ENCODE measurements at places on chromosomes 2 and 18.

GRCh38 chr18:45852631-45853030 lies 27.2 kb downstream of the SIGLEC15 start:
- peaks cover 32% of the 10 kb centered on the region for H3K36me3 ChIP-seq
- no peaks in the 10 kb centered on the region for H3K4me1 ChIP-seq
- H3K27me3 ChIP-seq, result no peaks in the 10 kb centered on the region
- H3K4me3 ChIP-seq, result no peak overlapping the region

DNA sequence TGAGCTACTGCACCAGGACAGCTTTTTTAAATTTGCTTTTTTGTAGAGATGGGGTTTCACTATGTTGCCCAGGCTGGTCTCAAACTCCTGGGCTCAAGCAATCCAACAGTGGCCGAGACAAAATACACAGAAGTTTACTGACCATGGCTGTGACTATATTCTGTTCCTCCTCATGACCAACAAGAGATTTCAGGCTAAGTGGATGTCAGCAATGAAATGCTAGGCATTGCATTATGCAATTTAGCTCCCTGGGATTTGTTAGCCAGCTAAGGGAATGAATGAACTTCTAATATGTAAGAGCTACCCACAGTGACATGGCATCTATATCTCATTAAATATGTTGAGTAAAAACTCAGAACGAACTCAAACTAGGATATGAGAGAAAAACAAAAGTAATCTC lies 81.9 kb upstream of the MBOAT2 start:
- no peaks in the 10 kb centered on the region for H3K27me3 ChIP-seq
- H3K4me1 ChIP-seq, result no peaks in the 10 kb centered on the region
- H3K4me3 ChIP-seq, result no peak overlapping the region
- H3K36me3 ChIP-seq, result peaks cover 3% of the 10 kb centered on the region
- DNase-seq, result no peak
- no peak overlapping the region for H3K27ac ChIP-seq

DNA sequence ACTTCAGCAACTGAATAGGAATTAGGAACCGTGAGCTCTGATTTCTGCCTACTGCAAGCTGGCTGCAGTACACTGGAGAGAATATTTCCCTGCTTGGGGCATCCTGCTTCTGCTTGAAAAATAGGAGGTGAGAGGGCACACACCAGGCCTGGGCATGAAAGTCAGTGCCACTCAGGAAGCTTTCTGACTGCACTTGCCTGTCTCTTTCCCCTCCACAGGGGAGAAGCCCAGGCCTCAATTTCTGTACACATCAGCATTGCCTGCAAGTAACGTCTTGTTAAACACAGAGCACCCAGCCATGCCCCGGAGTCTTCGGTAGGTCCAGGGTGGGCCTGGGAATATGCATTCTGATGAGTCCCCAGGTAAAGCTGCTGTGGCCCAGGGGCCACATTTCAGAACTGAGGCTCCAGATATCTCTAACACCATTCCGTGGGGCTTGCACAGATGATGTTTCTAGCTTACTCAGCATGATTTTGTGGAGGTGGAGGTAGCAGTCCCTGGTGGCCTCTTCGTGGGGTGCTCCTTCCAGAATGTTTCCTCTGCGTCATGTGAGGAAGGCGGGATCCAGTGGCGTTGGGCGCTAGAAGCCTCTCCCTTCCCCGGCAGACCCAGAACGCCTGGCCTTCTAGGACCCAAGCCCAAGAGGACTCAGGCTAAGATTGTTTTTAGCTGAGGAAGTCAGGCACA lies 114.1 kb downstream of the ZBTB7C start:
- no peak for DNase-seq
- H3K27ac ChIP-seq, result no peak overlapping the region
- no peaks in the 10 kb centered on the region for H3K4me1 ChIP-seq

GRCh38 chr2:165953306-165953654 lies 296 bp downstream of the TTC21B start:
- H3K27me3 ChIP-seq, result no peaks in the 10 kb centered on the region
- H3K27ac ChIP-seq, result no peak overlapping the region
- H3K36me3 ChIP-seq, result no peaks in the 10 kb centered on the region
- peaks cover 13% of the 10 kb centered on the region for H3K4me1 ChIP-seq

GRCh38 chr2:197372592-197372991 lies 62.0 kb upstream of the ANKRD44 start:
- peaks cover 16% of the 10 kb centered on the region for H3K4me1 ChIP-seq
- no peak for DNase-seq
- no peaks in the 10 kb centered on the region for H3K36me3 ChIP-seq
- no peaks in the 10 kb centered on the region for H3K27me3 ChIP-seq
- H3K27ac ChIP-seq, result no peak overlapping the region
- H3K4me3 ChIP-seq, result no peak overlapping the region

GRCh38 chr2:36397728-36398413 lies 42.3 kb downstream of the CRIM1 start:
- H3K4me1 ChIP-seq, result no peaks in the 10 kb centered on the region
- H3K27ac ChIP-seq, result no peak overlapping the region
- no peak for DNase-seq
- H3K36me3 ChIP-seq, result no peaks in the 10 kb centered on the region
- no peaks in the 10 kb centered on the region for H3K27me3 ChIP-seq

GRCh38 chr2:191188550-191189093 lies 37.8 kb upstream of the STAT4 start:
- DNase-seq, result no peak
- no peaks in the 10 kb centered on the region for H3K27me3 ChIP-seq
- H3K4me1 ChIP-seq, result no peaks in the 10 kb centered on the region
- H3K4me3 ChIP-seq, result no peak overlapping the region
- H3K27ac ChIP-seq, result no peak overlapping the region

DNA sequence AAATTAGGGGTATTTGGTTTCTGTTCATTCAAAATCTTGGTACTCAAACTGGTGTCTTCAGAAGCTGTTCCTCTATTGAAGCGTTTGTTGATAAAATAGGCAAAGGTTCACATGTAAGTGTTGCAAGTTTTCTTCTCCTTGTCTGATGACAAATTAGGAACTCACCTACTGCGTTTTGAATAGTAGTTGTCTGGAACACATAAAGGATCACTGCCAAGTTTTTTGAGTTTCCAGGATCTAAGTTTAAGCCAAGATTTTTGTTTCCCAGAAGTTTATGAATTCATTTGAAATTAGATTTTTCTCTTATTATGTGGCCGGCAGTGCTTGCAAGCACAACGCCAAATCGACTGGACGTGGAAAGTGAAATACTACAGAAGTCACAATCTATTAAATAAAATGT lies 85.4 kb downstream of the ARHGEF33 start:
- H3K36me3 ChIP-seq, result no peaks in the 10 kb centered on the region
- no peak overlapping the region for H3K27ac ChIP-seq
- no peak overlapping the region for H3K4me3 ChIP-seq
- DNase-seq, result no peak
- H3K27me3 ChIP-seq, result no peaks in the 10 kb centered on the region
- H3K4me1 ChIP-seq, result no peaks in the 10 kb centered on the region

DNA sequence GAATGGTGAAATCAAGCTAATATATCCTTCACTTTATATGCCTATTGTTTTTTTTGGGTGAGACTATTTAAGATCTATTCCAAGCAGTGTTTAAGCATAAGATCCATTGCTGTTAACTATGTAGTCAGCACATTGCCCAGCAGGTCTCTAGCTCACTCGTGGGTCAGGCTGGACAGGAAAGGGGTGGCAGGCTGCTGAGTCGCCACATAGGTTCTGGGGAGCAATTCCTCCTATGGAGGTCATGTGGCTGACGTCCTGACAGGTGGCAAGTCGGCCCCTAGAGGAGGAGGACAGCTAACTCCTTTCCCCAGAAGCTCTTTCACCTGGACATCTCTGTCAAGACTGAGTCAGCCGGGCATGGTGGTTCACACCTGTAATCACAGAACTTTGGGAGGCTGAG lies 13.9 kb upstream of the RAB31 start:
- H3K4me1 ChIP-seq, result no peaks in the 10 kb centered on the region
- no peak overlapping the region for H3K27ac ChIP-seq
- no peaks in the 10 kb centered on the region for H3K36me3 ChIP-seq
- no peak overlapping the region for H3K4me3 ChIP-seq

GRCh38 chr2:43376523-43377198 lies 150.3 kb upstream of the ZFP36L2 start:
- no peak for DNase-seq
- no peaks in the 10 kb centered on the region for H3K27me3 ChIP-seq
- no peak overlapping the region for H3K4me3 ChIP-seq
- peaks cover 21% of the 10 kb centered on the region for H3K36me3 ChIP-seq

DNA sequence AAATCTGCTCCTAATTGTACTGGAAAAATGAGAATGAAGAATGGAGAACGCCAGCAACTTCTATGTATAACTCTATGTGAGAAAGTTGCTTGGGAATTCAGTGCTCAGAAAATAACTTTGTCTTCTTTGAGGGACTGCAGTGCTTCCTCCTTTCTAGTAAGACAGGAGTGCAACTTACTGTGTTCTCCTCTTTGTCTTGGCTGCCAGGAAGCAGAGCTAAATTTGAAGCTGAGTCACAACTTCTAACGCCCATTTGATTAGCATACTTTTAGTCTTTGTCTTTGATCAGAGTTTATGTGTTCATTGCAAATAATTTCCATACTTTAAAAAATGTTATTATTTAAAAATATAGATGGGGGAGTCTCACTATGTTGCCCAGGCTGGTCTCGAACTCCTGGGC lies 6.6 kb downstream of the ARHGAP25 start:
- no peaks in the 10 kb centered on the region for H3K27me3 ChIP-seq
- H3K4me3 ChIP-seq, result no peak overlapping the region
- DNase-seq, result no peak
- no peak overlapping the region for H3K27ac ChIP-seq

DNA sequence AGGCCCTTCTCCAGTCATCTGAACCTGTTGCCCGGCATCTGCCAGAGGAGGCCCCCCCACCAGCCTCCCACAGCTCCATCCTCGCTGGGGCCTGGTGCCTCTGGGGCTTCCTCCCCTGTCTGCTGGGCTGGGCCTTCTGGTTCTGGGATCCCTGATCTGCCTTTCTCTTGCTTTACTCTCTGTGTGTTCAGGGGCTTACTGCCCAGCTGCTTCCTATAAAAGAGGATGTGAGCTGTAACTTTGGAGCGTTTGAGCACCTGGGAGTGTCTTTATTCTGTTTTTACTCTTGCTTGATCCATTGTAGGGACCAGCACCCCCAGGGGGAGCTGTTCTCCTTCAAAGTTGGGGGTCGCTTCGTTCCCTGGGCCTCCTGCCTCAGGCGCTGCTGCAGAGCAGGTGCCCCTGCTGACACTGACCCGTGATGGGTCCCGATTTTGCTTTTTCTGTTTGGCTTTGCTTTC lies 23.1 kb upstream of the FAHD2A start:
- no peak overlapping the region for H3K27ac ChIP-seq
- no peaks in the 10 kb centered on the region for H3K36me3 ChIP-seq
- peaks cover 27% of the 10 kb centered on the region for H3K27me3 ChIP-seq
- H3K4me1 ChIP-seq, result no peaks in the 10 kb centered on the region

- H3K27ac ChIP-seq, result no peak overlapping the region
- no peaks in the 10 kb centered on the region for H3K36me3 ChIP-seq
- H3K4me3 ChIP-seq, result no peak overlapping the region
- H3K27me3 ChIP-seq, result no peaks in the 10 kb centered on the region
- no peak for DNase-seq
These were observed 21.8 kb upstream of the RAB27B start for GRCh38 chr18:54806526-54806925.

DNA sequence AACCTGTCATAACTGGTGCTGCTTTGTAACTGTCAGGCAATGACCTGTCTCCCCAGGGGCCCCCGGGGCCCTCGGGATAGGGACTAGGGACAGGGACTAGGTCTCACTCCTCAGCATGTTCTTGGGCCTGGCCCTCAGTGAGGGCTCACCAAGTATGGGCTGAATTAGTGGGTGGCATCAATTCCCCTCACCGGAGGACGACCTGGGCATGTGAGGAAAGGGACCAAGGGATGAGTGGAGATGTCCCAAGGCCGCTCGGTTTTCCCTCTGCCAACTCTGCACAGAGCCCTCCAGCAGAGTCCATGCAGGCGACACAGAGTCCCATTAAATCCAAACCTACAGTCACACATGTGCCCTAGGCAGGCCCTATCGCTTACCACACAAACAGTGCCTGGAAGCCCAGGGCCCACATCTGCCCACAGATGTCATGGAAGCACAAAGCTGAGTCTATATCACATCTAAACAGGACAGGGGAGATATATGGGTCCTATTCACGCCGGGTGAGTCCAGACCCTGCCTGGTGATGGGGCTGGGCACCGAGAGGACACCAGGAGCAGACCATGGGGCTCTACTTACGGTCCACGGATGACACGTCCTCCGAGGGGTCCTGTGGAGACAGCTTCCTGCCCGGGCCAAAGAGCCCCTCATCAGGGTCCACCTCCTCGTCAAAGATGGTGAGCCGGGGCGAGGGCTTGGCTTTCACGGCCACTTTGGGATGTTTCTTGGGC lies 26.6 kb downstream of the HS1BP3 start:
- H3K4me3 ChIP-seq, result no peak overlapping the region
- no peak overlapping the region for H3K27ac ChIP-seq
- no peaks in the 10 kb centered on the region for H3K27me3 ChIP-seq
- no peak for DNase-seq
- H3K4me1 ChIP-seq, result no peaks in the 10 kb centered on the region

GRCh38 chr2:38462121-38462661 lies 85.1 kb upstream of the ATL2 start:
- H3K27me3 ChIP-seq, result peaks cover 32% of the 10 kb centered on the region
- no peak overlapping the region for H3K4me3 ChIP-seq
- no peak for DNase-seq
- H3K36me3 ChIP-seq, result peaks cover 4% of the 10 kb centered on the region

DNA sequence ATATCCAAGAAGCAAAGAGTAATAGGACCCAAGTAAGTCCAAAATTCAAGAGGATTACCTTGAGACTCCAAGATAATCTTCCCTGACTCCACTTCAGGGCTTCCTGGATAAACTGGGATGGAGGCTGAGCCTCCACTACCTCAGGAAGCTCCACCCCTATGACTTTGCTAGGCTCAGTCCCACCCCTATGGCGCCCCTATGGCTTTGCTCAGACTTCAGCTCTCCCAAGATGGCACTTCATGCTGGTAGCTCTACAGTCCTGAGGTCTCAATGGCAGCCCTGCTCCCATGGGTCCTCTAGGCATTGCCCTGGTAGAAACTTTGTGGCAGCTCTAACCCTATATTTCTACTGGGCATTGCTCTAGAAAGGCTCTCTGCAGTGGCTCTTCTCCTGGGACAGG lies 69.9 kb upstream of the CHAC2 start:
- H3K4me1 ChIP-seq, result no peaks in the 10 kb centered on the region
- no peak overlapping the region for H3K4me3 ChIP-seq
- no peak overlapping the region for H3K27ac ChIP-seq

DNA sequence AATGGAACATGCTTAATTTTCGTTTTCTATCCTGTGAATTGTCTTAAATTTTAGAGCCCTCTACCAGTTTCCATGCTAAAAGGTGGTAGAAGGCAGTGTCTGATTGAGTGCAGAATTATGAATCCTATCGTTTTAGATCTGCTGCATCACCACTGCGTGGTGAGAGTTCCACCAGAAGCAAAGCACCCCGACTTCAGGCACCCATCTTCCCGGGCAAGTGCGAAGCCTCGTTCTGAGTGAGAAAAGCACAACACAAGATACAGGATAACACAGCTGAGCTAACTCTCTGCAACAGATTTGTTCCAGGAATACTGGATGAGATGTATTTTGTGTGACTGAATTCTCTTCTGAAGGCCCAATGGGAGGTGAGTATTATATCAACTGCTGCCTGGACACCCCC lies 471.5 kb downstream of the EIPR1 start:
- DNase-seq, result no peak
- H3K4me3 ChIP-seq, result no peak overlapping the region
- peaks cover 20% of the 10 kb centered on the region for H3K4me1 ChIP-seq
- H3K36me3 ChIP-seq, result no peaks in the 10 kb centered on the region

GRCh38 chr2:220646424-220646823 lies 925.7 kb downstream of the EPHA4 start:
- no peaks in the 10 kb centered on the region for H3K4me1 ChIP-seq
- H3K36me3 ChIP-seq, result no peaks in the 10 kb centered on the region
- no peak for DNase-seq
- no peak overlapping the region for H3K27ac ChIP-seq
- no peak overlapping the region for H3K4me3 ChIP-seq
- peaks cover 8% of the 10 kb centered on the region for H3K27me3 ChIP-seq

All from naive B cell (primary cell).